ENCODE measurements at places on chromosomes 3 and 15. TPM values are rescaled to one million over a fixed set of nuclear protein-coding genes. Genes with fewer than 3 reads are reported as not detected.

DNA sequence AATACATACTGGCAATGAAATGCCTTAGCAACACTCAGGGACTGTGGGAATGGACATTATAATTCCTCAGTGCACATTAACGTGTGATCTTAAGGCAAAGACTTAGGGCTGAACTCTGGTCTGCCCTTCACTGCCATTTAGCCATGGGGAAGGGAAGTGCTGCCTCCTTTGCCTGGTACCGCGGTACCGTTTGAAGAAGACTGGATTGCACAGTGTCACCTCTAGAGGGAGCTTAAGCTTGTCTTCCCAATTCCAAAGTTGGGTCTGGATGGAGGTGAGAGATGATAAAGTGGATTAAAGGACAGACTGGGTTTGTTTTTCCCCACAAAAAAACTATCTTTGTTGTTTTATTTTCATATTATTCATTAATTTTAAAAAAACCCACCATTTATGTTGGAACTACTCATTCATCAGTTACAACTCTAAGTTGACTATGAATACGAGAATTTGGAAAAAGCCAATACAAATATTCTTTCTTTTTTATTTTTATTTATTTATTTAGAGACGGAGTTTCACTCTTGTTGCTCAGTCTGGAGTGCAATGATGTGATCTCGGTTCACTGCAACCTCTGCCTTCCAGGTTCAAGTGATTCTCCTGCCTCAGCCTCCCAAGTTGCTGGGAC, 60.0 kb upstream of the SYN2 start:
- DNase-seq, result no peak

Gene RGMA
- 0.18 TPM for polyA plus RNA-seq

Gene RYK
- polyA plus RNA-seq, result 10.0 TPM

Gene PLCB2
- 2.1 TPM for polyA plus RNA-seq

GRCh38 chr3:78978037-78978436, 789.8 kb downstream of the ROBO1 start:
- DNase-seq, result no peak

DNA sequence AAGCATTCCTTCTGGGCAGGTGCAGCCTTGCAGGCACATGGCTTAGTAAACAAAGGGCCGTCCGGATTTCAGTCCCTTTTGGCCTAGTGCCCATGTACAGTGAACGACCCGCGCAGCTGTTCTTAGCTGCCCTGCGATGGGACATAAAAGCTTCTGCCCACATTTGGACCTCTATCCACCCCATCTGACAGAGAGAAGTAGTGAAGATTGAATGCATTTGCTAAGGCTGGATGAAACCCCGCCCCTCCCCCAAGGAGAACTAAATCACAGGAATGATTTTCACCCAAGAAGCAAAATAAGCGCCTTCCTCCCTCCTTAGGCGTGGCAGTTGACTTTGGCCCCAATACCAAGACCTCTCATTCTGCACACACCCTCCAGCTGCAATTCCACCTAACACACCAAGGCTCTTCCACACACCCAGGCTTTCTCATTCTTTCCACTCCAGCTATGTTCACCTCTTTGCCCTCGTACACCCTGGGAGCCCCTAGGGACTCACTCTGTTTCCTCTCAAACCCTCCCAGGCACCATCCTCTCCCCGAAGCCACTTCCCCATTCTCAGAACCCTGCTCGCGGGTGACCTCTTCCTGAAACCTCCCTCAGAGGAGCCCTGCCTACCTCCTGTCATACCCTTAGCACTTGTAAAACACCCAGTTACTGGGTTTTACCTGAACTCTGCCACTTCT, 14.1 kb upstream of the HRH1 start:
- no peak for DNase-seq

DNA sequence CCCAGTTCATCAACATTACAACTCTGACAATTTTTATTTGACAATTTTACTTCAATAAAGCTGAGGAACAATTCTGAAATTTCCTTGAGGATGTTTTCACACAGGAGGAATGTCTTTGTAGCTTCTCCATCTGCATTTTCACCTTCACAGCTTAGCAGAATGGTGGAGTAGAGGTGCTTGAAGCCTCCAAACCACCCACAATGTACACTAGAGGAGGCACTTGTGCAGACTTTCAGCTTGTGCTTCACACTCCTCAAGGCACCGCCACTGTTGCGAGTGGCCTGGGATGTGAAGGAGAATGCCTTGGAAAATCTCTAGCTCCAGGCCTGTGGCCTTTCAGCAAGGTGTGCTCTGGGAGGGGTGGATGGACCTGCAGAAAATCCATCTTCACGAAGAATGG, 181.9 kb downstream of the EPHB1 start:
- DNase-seq, result no peak

- no peak for DNase-seq
These were observed 143.0 kb downstream of the LPP start for GRCh38 chr3:188296761-188297612.

Gene ENTPD3
- not detected for polyA plus RNA-seq

- DNase-seq, result no peak
These were observed 58.4 kb downstream of the RBMS3 start for GRCh38 chr3:29339016-29339833.

- DNase-seq, result no peak
These were observed 28.3 kb upstream of the LSAMP start for GRCh38 chr3:116473602-116474001.

DNA sequence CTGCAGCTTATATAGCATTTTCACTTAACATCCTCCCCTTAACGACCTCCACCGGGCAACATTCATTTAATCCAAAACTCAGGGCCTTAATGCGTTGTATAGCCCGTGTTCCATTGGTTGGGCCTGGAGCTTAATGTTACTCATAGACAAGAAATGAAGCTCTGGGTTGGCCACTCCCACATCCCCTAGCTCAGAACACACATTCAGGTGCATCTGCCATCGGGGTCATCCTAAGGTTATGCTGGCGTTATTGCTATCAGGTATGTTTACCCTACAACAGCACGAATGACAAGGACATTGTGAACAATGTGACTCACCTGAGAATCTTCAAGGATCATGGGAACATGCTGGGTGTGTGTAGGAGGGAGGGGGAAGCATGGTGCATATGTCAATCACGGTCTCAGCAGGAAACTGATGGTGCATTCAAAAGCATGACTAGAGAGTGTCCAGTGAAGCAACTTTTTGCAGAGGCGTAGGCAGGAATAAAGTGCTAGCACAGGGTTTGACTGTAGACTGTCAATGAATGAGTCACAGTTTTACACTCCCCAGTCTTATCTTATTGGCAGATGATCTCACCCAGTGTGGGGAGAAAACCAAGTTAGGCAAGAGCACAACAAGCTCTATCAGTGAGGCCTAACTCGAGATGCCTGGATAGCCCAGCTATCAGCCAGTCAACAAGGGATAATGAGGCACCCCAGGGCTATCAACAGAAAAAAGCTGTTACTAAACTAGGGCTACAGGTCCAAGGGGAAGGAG, 402.1 kb upstream of the MCTP2 start:
- no peak for DNase-seq

Gene KIF9
- 3.8 TPM for polyA plus RNA-seq

- DNase-seq, result no peak
These were observed 2.3 kb upstream of the SOX14 start for GRCh38 chr3:137761563-137762503.

GRCh38 chr15:70279096-70279495, 181.4 kb upstream of the TLE3 start:
- no peak for DNase-seq

Gene BFSP2
- polyA plus RNA-seq, result 0.42 TPM

Gene SNURF
- 2.7 TPM for polyA plus RNA-seq

Gene NRROS
- polyA plus RNA-seq, result 0.82 TPM

Gene CPEB1
- 0.05 TPM for polyA plus RNA-seq

- DNase-seq, result no peak
These were observed 194.3 kb upstream of the CTDSPL start for GRCh38 chr3:37667335-37667734.

Gene CTNNB1
- polyA plus RNA-seq, result 63.3 TPM

Gene PEX5L
- polyA plus RNA-seq, result not detected

Gene GOLGA6L7
- not detected for polyA plus RNA-seq

Gene ISG20
- polyA plus RNA-seq, result 14.1 TPM

DNA sequence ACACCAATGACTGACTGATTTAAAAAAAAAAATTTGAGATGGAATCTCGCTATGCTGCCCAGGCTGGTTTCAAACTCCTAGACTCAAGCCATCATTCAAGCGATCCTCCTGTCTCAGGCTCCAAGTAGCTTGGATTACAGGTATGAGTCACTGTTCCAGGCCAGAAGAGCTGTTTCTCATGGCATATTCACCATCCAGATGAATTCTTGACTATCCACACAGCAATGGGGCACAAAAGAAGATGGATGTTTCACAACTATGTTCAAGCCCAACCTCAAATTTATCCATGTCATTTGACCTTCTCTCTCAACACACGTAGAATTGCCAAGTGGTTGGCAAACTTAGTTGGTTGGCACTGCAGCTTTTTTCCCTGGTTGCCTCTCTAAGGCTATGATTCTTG, 40.6 kb downstream of the PRICKLE2 start:
- DNase-seq, result no peak

GRCh38 chr3:169159726-169160125, 503.8 kb downstream of the MECOM start:
- no peak for DNase-seq

DNA sequence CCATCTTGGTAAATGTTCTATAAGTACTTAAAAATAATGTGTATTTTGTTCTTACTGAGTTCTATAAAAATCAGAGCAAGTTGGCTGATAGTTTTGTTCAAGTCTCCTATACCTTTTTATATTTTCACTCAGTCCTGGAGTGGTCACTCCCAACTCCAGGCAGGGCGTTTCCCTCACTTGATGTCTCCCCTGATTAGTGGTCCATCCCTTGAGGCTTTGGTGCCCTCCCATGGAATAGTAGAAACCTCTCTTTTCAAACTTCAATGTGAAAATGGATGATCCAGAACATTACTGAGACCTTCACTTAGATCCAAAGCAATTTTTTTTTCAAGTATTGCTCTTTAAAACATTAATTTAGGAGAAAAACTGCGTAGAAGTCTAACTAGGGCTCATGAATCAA, 25.0 kb upstream of the SCN10A start:
- no peak for DNase-seq

Gene PLSCR2
- not detected for polyA plus RNA-seq

GRCh38 chr3:145727476-145727875, 433.5 kb downstream of the PLOD2 start:
- DNase-seq, result no peak

GRCh38 chr15:39195961-39196486, 384.9 kb upstream of the THBS1 start:
- DNase-seq, result no peak

- DNase-seq, result no peak
These were observed 2.4 kb downstream of the RBPMS2 start for GRCh38 chr15:64772964-64773363.

DNA sequence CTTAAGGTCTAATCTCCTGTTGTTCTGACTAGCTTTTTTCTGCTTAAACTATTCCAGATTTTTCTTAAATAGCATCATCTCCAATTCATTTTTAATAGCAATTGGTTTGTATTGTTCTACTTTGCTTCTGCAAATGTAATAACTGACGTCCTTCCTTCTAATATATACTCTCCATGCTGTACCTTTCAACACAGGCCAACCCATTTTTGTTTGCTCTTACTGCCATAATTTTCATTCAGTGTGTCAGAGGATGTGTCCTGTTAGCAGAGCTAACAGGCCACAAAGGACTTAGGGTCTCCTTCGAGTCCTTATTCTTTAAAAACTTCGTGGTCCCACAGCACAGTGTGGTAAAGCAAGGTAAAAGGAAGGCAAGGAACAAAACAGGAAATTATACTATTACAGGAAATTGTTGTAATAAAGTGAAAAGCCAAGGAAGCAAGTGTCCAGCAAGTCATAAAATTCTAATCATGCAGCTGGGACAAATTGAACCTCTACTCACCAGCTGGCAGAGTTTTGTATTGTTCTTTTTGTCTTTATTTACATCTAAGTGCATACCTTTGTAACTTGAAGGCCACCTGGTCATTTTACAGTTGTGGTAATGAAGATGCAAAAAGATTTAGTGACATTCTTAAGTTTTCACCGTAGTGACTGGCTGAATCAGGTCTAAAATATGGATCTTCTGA, 64.9 kb upstream of the ZBTB20 start:
- DNase-seq, result no peak

Gene TM6SF1
- polyA plus RNA-seq, result 0.94 TPM

DNA sequence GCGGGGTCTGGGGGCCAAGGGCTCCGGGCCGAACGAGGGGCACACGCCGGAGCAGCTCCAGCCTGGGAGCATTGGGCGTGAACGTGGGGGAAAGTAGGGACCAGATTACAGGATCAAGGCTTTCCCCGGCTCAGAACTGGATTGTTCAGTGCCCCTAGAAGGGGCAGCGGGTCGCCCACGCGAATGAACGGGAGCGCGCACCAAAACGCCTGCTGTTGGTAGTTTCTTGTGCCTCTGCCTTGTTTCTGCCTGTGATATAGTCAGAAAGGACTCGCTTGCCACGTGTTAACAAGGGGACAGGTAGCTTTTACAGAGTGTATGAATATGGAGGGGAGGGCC, 1.1 kb downstream of the CASR start:
- DNase-seq, result no peak

DNA sequence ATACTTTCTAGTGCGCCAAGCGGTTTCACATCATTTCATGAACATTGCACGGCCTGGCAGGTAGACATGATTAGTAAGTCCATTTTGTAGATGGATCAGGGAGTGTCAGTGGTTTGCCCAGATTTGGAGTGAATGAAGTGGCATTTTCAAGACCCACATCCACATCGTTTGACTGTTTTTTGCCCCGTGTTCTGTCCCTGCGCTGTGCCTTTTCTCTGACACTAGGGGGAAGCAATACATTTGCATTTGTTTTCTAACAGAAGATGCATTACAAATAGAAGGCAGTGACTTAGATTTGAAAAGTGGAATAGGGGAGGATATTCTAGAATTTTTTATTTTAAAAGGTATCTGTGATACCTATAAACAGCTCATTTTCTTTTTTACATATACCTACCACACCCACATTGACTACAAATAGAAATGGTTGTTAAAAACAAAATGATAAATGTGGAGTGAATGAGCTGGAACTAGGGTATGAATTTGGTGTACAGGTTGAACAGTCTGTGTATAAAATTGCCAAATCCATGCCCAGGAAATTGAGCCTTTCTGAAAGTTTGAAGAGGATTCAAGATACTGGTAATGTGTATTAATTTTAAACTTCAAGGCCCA, 98.0 kb downstream of the USP13 start:
- no peak for DNase-seq

GRCh38 chr15:100986158-100986896, 67.2 kb downstream of the LRRK1 start:
- no peak for DNase-seq

DNA sequence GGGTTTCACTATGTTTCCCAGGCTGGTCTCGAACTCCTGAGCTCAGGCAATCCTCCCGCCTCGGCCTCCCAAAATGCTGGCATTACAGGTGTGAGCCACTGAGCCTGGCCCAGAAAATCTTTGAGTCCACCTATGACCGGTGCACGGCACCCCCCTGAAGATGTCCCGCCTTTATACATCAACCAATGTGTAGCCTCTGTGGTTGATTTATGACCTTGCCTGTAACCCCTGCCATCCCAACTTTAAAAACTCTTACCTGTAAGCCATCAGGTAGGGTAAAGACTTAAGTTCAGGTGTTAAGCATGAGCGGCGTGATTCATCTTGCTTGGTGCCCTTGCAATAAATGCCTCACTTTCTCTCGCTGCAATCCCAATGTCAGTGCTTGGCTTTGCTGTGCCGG, 14.5 kb upstream of the CTSH start:
- DNase-seq, result no peak

Data from liver (tissue), 10 donors.